ENCODE measurements at places on chromosomes 5 and 9.

- no peaks in the 10 kb centered on the region for H3K4me1 ChIP-seq
- no peak overlapping the region for H3K27ac ChIP-seq
- no peak for DNase-seq
- no peak overlapping the region for H3K4me3 ChIP-seq
These were observed 49.5 kb downstream of the COL5A1 start for GRCh38 chr9:134690946-134691694.

- H3K27ac ChIP-seq, result no peak overlapping the region
- no peaks in the 10 kb centered on the region for H3K27me3 ChIP-seq
- no peak overlapping the region for H3K4me3 ChIP-seq
These were observed 3.3 kb downstream of the GPX3 start for GRCh38 chr5:151023651-151024050.

DNA sequence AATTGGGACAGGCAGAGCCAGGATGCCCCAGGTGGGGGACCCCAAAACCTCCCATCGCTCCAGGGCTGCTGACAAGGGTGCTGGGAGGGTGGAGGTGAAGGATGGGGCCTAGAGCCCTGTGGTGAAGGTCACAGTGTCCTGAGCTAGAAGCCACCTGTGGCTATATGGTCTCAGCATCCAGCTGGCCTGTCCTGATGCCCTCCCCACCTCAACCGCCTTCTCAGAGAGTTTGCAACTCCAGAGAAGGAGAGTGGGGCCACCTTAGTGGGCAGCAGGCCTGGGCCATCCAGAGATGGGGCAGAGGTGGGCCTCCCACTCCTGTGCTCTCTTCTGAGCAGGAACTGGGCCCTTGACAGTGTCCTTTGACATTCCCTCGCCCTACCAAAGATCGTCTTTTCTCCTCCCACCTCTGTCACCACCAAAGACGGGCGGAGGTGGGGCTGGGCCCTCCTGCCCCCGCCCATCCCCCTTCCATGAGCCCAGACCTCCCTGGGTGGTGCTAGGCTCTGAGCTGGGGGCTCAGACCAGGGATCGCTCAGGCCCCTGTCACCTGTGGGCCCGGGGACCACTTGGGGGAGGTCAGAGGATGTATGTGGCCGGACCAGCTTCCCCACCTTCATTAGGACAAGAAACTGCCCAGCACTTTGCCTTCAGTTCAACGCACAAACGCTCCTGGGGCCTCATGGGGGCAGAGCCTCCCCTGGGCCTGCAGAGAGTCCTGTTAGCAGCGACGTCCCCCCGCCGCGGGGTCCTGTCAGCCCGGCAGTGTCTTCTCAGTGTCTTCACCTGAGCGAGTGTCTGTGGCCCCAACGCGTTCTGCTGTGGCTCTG is 10.0 kb upstream of the DOLPP1 start:
- DNase-seq, result no peak
- H3K36me3 ChIP-seq, result no peaks in the 10 kb centered on the region
- no peaks in the 10 kb centered on the region for H3K27me3 ChIP-seq
- H3K4me1 ChIP-seq, result no peaks in the 10 kb centered on the region
- H3K27ac ChIP-seq, result no peak overlapping the region

DNA sequence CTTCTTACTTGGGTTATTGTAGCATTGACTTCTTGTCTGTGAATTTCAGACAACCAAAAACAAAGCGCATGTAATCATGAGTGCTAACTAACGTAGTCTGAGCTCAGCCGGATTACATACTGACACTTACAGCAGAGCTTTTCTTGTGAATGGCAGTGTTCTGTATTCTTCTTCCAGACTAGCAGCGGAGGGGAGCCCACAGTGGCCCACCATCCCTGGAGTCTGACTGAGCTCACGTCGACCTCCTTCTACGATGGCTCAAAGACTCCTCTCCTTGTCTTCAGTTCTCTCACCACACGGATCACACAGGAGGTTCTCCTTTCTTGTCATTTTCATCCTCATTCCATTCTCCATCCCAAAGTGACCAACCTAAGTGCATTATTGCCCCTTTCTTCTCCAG is 211.4 kb downstream of the CHSY3 start:
- no peak overlapping the region for H3K4me3 ChIP-seq
- H3K27me3 ChIP-seq, result no peaks in the 10 kb centered on the region
- H3K27ac ChIP-seq, result no peak overlapping the region
- H3K4me1 ChIP-seq, result peaks cover 9% of the 10 kb centered on the region

DNA sequence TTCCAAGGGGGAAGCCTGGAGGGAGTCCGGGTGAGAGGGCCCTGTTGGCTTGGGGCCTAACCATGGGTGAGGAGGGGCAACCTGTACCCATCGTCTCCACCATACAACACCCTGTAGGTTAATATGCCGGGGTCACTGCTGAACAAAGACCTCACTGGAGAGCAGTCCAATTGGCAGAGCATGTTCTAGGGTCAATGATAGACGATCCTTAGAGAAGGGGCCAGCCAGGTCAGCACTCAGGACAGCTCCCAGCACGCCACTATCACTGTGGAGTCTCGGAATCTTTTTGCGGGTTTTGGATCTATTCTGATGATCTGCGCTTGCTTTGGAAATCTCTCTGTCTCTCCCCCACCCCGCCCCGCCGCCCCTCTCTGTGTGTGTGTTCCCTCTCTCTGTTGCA is 218.4 kb upstream of the MVB12B start:
- H3K4me3 ChIP-seq, result no peak overlapping the region
- no peaks in the 10 kb centered on the region for H3K27me3 ChIP-seq
- no peak for DNase-seq

DNA sequence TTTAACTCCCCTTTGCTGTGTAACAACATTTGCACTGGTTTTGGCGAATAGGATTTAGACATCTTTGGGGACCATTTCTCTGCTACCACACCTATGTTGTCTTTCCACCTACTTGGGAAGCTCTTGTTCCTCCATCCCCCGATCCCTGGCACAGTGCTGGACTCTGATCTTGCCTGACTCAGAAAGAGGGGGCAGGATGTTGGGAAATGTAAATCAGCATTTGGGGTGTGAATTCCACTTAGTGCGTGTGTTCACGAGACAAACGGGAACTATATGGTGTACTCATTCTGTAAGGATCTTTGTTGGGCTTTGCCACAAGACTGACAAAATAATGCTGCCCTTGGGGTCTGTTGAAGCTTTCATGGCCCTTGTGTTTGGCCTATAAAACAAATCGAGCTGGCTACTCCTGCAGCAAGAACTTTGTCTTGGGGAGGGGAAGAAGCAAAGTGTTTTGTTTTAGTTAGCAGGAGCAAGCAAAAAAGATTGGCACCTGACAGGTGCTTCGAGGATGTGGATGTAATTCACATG is 18.5 kb downstream of the TMEM268 start:
- no peaks in the 10 kb centered on the region for H3K4me1 ChIP-seq
- H3K4me3 ChIP-seq, result no peak overlapping the region
- no peak for DNase-seq
- H3K27me3 ChIP-seq, result no peaks in the 10 kb centered on the region
- no peak overlapping the region for H3K27ac ChIP-seq
